ENCODE measurements at places on chromosomes 1 and 21.

DNA sequence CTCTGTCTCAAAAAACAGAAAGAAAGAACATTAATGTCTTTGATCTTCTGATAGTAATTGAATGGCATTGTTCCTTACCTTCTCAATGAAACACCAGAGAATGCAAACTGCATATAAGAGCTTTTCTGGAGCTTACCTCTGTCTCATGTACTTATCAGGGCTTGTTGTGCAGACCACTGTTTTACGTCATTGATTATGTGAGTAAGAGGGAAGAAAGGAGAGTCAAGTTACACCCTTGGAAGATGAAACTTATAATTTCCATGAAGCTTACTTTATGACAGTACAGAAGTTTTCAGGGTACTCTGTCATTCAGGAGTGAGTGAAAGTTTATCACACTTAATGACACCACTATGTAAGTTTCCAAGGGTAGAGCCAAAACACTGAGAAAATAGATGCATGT, 49.0 kb upstream of the MAB21L3 start:
- no peak for DNase-seq

- no peak for DNase-seq
Observed at GRCh38 chr1:99600782-99601181, 45.1 kb upstream of the PALMD start.

GRCh38 chr1:168687816-168688215, 41.2 kb downstream of the DPT start:
- DNase-seq: no peak

- DNase-seq: no peak
Observed at GRCh38 chr1:203199481-203199815, 12.9 kb upstream of the CHI3L1 start.

GRCh38 chr21:46334351-46335140, 10.6 kb downstream of the PCNT start:
- no peak for DNase-seq

DNA sequence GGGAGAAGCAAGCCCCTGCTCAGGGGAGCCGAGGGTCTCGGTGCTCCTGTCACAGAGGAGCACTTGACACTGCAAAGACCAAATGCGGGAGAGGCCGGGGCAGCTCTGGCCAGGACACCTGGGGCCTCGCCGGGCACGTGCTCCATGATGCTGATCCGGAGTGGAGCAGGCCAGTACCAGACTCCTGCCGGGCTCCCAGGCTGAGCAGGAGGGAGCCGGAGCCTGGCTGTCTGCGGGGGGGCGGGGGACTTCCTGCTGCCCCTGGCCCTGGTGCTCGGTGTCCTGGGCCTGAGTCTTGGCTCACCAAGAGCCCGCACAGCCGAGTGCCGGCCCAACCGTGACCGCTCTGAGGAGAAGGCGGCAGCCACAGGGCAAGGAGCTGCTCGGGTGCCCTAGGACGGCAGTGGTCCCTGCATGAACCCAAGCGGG, 38.5 kb upstream of the TMEM52 start:
- DNase-seq: no peak

- DNase-seq: no peak
Observed at GRCh38 chr1:209800984-209801834, 4.7 kb downstream of the IRF6 start.

GRCh38 chr1:218829097-218829496, 344.6 kb upstream of the LYPLAL1 start:
- DNase-seq: no peak

GRCh38 chr1:87968197-87968955, 639.7 kb downstream of the LMO4 start:
- no peak for DNase-seq

- DNase-seq: no peak
Observed at GRCh38 chr1:171588230-171588629, 33.8 kb upstream of the MYOCOS start.

DNA sequence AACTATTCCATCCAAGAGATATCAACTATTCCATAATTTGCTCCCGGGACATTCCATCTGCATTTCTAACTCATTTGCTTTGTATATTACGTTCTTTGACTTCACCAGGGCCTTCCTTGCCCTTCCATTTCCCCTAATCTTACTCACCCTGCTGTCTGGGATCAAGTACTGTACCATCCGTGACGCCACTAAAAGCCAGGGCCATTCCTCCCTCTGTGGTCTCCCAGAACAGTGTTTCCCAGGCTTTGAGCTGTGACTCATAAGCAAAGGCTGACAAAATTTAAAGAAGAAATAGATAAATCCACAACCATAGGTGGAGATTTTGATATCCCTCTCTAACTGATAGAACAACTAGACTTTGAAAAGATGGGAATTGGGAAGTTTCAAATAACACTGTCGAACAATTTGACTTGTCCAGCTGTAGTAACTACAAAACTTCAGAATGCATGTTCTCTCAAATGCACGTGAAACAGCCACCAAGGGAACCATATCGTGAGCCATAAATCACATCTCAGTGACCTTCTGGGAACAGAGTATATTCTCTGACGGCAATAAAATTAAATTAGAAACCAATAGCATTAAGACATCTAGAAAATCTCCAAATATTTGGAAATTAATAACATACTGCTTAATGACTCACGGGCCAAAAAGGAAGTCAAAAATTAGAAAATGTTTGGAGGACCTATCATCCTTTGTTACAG, 501.0 kb downstream of the SETD4 start:
- DNase-seq: no peak

- DNase-seq: no peak
Observed at GRCh38 chr1:58072450-58072849, 474.1 kb downstream of the OMA1 start.

DNA sequence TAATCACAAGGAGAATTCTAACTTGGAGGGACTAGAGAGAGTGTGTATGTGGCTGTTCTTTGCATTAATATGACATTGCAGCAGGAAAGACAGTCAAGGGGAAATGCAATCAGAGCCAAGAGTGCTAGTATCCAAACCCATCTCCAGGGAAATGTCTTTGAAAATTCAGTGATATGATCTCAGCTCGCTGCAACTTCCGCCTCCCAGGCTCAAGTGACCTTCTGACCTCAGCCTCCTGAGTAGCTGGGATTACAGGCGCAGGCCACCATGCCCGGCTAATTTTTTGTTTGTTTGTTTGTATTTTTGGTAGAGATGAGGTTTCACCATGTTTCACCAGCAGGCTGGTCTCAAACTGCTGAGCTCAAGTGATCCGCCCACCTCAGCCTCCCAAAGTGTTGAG, 16.3 kb downstream of the VASH2 start:
- DNase-seq: no peak

DNA sequence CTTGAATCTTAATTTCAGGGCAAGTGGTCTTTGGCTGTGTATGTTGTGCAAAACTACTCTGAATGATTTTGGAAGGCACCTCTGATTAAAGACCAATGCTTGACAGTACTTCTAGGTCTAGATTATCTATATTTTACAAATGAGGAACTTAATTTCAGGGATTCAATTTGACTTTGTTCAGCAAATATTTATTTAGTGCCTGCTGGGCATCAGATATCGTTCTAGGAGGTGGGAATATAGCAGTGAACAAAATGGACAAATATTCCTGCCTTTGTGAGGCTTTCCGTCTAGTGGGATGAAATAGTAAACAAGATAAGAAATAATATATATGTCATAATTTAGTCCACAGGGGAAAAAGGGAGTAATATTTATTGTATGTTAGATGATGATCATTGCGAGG, 4.7 kb downstream of the ZNF326 start:
- no peak for DNase-seq

GRCh38 chr1:116808200-116808847, 54.1 kb downstream of the CD2 start:
- DNase-seq: no peak

DNA sequence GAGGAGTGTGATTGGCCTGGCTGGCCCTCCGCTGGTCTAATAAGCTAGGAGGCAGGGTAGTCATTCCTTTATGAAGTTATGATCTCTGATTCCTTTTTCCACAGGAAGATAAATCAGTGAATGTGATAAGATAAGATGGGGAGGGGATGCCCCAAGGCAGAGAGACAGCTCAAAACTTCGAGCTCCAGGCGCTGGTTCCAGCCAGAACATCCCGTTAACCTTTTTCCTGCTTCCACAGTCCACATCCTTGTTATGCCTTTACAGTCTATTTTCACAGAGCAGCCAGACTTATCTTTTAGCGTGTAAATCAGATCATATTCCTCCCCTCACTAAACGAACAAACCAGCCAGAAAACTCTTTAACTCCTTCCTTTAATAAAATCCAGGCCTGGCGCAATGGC, 38.5 kb upstream of the BMP8B start:
- no peak for DNase-seq

- no peak for DNase-seq
Observed at GRCh38 chr1:938711-939489, 15.2 kb downstream of the SAMD11 start.

- DNase-seq: no peak
Observed at GRCh38 chr1:199619223-199619622, 408.3 kb upstream of the NR5A2 start.

GRCh38 chr21:42644223-42645208, 8.9 kb upstream of the PDE9A start:
- no peak for DNase-seq

DNA sequence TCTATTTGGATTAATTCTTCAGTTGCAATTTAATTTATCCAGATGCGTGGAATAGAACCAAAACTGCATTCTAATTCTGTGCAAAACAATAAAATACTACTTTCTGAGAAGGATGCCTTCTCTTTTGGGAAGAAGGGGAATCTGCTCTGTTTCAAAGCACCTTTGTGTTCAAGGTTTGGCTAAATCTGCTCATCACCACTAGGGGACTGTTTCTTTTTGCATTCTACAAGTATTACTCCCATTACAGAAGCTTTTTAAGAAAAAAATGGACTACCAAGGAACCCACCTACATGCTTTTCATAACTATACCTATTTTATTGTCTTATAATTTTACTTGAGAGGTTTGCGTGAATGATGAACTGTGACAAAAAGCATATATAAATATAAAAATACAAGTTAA, 18.2 kb downstream of the MRPS6 start:
- no peak for DNase-seq

- no peak for DNase-seq
Observed at GRCh38 chr21:42583477-42584295, 69.7 kb upstream of the PDE9A start.

DNA sequence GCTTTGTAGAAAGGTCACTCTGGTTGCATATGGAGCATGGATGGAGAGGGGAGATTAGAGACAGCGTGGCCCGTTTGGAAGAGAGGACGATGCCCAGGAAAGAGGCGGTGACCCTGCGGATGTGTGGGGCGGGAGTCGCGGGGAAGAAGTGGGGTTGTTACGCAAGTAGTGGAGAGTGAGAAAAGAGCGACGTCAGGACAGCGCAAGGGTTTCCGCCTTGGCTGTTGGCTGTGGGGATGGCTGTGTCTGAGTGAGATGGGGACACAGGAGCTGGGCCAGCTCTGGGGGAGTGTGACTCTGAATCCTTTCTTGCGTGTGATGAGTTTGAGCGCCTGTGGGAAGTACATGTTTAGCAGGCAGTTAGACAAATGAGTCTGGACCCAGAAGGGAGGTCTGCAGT, 3.8 kb downstream of the B4GALT2 start:
- DNase-seq: no peak

DNA sequence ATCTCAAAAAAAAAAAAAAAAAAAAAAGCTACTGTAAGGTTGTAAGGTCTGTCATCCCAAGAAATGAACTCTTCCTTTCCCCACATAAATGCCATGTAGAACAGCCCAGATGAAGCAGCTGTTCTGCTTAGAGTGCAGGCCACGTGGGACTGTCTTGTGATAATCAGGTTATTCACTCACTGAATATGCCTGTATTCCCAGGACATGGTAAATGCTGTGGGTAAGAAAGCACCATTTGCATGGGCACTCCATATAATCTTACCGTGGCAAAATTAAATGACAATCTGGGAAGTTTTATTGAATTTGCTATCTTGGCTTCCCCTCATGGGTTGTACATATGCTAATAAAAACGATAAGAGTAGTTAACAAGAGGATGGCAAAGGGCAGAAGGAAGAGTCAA, 13.8 kb downstream of the RGS5 start:
- no peak for DNase-seq

- DNase-seq: no peak
Observed at GRCh38 chr1:183604038-183604808, 14.0 kb upstream of the NCF2 start.

GRCh38 chr1:87894062-87894461, 565.4 kb downstream of the LMO4 start:
- no peak for DNase-seq

DNA sequence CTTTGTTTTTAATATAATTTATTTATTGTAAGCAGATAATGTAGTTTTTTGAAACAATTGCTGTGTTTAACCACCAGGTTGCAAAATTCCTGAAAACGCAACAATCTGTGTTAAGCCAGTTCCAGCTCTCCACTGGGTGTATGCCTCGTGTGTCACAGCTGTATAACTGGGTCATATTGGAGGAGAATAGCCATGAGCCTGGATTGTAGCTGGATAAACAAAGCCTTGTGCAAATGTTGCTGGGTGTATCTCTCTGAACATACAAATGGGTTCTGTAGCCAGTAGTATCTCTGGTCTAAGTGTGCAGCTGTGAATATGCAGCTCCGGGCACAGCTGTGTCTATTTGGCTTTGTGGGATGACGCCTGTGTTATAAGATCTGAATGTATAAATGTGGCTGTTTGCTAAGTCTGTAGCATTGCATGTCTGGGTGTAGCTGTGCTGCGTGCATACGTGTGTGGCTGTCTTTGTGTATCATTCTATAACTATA, 2.8 kb downstream of the TCEA3 start:
- DNase-seq: no peak

- peak; percentile 48 for DNase-seq
Observed at GRCh38 chr21:43921571-43921978, 56.6 kb downstream of the AGPAT3 start.

DNA sequence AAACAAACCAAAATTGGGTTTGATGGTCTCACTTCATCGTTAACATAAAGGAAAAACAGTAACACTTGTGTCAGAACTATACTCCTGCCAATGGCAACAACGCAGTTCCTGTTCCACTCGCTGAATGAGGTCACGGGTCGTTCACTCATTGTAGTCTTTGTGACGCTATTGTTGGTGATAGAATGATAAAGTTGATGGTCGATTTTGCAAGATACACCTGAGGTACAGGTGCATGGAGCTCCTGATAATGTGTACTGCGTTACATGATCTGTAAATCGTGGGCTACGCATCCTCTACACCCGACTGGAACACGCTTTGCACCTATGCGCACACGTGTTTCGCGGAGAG, 391 bp upstream of the CENPS start:
- no peak for DNase-seq

GRCh38 chr1:40143891-40144575, 17.2 kb upstream of the RLF start:
- DNase-seq: peak; percentile 18

GRCh38 chr1:156504438-156504813, 3.9 kb upstream of the MEF2D start:
- no peak for DNase-seq

GRCh38 chr1:169568497-169568896, 17.8 kb downstream of the F5 start:
- no peak for DNase-seq

- no peak for DNase-seq
Observed at GRCh38 chr1:191151321-191151807, 673.7 kb upstream of the BRINP3 start.

GRCh38 chr1:89780721-89781120, 40.1 kb upstream of the LRRC8D start:
- DNase-seq: no peak

- no peak for DNase-seq
Observed at GRCh38 chr1:20124456-20125057, 5.2 kb upstream of the PLA2G2D start.

- no peak for DNase-seq
Observed at GRCh38 chr1:221695301-221695700, 46.6 kb downstream of the DUSP10 start.
